Activated naive CD4-positive, alpha-beta T cell treated with anti-CD3 and anti-CD28 coated beads, Interleukin-2, amount 50 U/mL, for 16 hours (primary cell): ENCODE measurements at places on chromosomes 4 and X.

DNA sequence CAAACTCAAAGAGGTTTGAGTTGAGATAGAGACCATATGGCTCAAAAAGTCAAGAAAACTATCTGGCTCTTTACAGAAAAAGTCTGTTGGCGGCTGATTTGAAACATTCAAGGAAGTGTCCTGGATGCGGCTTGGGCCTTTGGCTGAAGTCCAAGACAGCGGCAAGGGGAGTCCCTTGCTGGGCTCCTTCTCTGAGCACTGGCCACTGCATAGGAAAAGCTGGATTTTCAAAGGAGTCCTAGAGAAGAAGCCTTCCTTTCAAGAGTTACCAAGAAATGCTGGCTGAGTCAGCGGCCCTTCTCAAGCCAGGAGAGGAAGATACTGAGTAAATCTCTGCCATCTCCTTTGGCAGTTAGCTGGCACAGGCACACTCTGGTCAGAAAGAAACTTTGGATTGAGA lies 12.1 kb downstream of the APLN start:
- no peak for DNase-seq

GRCh38 chrX:53831662-53832635 lies 145.4 kb upstream of the HUWE1 start:
- DNase-seq, result peak; percentile 43

GRCh38 chr4:40976343-40976742 lies 226.6 kb downstream of the NSUN7 start:
- DNase-seq, result no peak

GRCh38 chr4:61198686-61199085 lies 1.4 kb upstream of the ADGRL3 start:
- no peak for DNase-seq

DNA sequence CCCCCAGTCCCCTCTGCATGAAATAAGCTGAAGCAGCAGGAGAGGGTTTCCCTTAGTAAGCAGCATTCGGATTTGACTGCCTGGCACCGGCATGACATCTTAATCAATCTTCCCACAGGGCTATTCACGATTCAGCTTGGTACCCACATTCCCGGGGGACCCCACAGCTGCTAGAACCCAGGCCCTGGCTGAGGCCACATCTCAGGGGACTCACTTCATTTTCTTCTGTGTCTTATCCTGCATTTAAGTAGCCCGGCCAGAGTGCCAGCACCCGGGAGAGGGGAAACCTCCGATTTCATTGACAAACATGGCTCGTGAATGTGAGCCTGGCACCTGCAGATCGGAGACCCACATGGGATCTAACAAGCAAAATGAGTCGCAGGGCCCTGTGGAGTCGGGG lies 52.3 kb upstream of the CRMP1 start:
- no peak for DNase-seq
